ENCODE measurements at places on chromosomes 11 and 22.

DNA sequence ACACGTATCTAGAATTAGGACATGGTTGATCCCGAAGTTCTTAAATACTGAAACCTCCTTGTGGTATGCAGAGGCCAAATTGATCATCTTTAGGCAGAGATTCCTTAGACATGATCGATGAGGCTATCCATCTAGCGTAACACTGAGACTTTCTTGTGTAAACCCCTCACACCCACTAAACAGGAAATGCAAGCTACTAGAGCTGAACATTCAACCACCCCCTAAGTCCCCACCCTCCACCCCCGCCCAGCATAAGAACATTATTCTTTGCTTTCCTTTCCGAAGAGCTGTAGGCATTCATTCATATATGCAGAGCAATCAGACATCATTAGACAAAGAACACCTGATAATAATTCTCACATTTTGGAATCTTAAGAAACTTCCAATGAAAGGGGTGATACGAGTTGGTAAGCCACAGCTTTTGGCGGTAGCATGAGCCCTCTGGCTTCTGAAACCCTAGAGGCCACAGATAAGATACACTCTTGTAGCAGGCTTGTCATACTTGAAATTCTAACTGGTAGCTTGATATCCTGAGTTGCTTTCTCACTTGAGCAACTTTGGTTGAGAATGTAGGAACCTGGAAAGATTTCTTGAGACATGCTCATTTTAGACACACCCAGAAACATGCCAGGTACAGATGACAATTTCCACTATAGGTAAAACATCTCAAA is 42.2 kb downstream of the FLI1 start:
- DNase-seq, result no peak

- no peak for DNase-seq
Observed at GRCh38 chr11:640021-640706, 3.1 kb downstream of the DRD4 start.

GRCh38 chr22:29108137-29108536 is 35.3 kb downstream of the KREMEN1 start:
- DNase-seq, result no peak

DNA sequence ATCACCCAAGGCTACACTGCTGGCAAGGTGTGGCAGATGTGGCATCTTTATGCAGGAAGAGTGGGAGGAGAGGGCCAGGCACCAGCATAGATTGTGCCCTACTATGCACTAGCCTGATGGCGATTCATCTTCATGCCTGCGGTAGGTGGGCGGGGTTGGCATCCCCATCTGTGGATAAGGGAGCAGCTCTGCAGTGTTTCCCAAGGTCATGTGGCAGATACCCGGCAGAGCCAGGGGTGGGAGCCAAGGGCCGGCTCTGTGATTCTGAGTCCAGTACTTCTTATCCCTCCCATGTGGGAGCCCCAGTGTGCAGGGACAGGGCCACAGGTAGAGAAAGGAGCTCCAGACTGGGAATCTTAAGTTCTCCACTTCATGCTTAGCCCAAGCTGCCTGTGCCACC is 20.0 kb downstream of the CD82 start:
- no peak for DNase-seq

GRCh38 chr22:48709976-48710375 is 1117.7 kb downstream of the BRD1 start:
- DNase-seq, result no peak

DNA sequence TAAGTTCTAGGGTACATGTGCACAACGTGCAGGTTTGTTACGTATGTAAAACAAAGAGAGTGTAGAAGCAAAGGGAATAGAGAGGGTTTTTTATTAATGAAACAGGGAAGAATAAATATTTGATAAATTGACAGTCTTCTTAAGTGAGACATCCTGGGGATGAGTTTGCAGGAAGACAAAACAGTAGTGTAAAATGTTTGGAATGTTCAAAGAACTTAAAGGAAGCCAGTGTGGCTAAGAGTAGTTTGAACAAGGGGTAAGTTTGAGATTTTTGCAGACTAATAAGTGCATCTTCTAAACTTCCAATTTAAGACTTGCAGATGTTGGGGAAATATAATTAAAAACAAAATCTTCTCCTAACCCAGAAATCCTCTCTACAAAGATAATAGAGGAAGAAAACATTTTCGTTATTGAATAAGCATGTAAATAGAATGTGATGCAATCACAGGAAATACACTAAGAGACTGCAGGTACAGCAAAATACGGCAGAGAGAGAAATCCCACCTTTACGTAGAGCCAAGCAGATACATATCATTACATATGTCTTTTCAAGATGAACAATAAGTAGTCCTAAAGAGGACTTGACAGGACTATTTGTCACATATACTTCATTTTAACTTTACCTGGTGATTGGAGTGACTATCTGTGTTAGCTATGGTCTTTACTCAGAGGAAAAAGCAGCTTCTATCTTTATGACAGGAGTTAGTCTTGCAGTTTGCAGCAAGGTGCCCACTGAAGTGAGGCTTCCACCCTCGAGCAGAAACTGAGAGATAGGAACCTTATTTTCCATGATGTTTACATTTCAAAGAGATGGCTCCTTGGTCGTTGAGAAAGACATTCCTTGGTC is 402.1 kb downstream of the CNTN5 start:
- no peak for DNase-seq

- DNase-seq, result no peak
Observed at GRCh38 chr11:12249590-12250260, 127.6 kb upstream of the PARVA start.

Data from stimulated activated CD4-positive, alpha-beta T cell treated with anti-CD3 and anti-CD28 coated beads, Interleukin-15, amount 100 ng/mL, for 24 hours (primary cell).